ENCODE measurements at places on chromosomes 16 and 17. TPM values are rescaled to one million over a fixed set of nuclear protein-coding genes. Genes with fewer than 3 reads are reported as not detected.

GRCh38 chr17:3535253-3535995 is 22.2 kb downstream of the TRPV3 start:
- DNase-seq, result no peak

- peak; percentile 68 for DNase-seq
These were observed 254.8 kb downstream of the FOXL1 start for GRCh38 chr16:86833136-86833535.

GRCh38 chr17:8934346-8934745 is 31.2 kb downstream of the PIK3R5 start:
- DNase-seq, result no peak

- peak; percentile 58 for DNase-seq
These were observed 271.3 kb downstream of the PARN start for GRCh38 chr16:14358697-14359305.

The CSNK1D gene
- total RNA-seq, result 22.6 TPM
